Ascending aorta (tissue), 2 donors: ENCODE measurements at places on chromosomes 2 and 18. TPM values are rescaled to one million over a fixed set of nuclear protein-coding genes. Genes with fewer than 3 reads are reported as not detected.

WNT6 gene
- total RNA-seq: 1.2 TPM

NEU2 gene
- not detected for total RNA-seq

MEX3C gene
- 97.7 TPM for total RNA-seq

ZRANB3 gene
- total RNA-seq: 2.3 TPM

GRCh38 chr2:41836948-41837347, 210.9 kb upstream of the PKDCC start:
- DNase-seq: peak; percentile 68

DNA sequence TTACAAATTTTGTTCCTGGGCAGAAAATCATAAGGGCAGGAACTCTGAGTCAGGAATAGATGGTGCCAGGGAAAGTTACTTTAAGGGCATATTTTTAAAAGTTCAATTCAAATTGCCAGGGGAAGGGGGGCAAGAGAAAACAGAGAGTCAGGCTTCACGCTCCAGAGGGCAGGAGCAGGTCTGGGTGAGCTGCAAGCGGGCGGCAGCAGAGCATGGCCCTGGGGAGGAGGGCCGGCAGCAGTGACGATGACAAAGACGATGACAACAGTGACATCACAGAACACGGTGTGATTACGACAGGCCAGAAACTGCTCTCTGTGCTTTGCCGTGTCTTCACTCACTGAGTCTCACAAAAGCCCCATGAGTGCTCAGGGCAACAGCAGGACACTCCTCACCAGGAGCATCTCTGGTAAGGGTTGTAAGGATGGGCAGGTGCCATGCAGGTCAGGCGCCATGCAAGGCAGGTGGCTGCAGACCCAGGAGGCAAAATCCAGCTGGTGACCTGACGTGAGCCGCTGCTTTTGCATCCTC, 23.3 kb downstream of the CHST10 start:
- no peak for DNase-seq

DNA sequence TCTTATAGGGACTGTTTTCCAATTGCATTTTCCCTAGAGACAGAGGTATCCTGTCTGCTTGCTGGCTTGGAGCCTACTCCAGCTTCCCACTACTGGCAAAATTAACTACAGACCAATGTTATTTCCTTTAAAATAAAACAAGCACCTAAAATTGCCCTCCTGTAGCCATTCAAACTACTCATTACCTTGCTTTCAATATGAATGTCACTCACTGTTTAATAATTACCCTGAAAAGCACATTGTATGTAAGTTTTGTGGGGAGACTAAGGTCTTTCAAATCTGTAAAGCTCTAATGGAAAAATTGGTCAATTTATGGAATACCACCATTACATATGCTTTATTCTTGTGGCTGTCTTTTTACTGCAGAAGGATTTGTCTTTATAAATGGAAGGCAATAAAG, 87.3 kb downstream of the DOCK10 start:
- no peak for DNase-seq

DNA sequence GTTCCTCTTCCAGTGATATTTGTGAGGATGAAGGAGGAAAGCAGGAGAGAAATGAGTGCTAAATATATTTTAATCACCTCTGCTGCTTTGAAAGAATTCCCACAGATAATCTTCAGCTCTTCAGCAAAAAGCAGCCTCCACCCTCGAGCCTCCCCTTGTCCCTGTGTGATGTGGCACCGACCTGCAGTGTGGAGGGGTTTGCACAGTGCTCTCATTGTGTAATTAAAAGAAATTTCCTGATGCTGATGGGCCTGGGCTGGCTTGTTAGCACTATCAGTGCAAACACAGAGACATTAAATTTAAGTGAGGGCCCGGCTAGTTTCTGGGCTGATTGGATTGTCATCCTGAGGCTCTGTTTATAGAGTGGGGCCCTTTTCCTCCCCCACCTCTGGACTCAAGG, 53.4 kb downstream of the KIF5C start:
- no peak for DNase-seq

DNA sequence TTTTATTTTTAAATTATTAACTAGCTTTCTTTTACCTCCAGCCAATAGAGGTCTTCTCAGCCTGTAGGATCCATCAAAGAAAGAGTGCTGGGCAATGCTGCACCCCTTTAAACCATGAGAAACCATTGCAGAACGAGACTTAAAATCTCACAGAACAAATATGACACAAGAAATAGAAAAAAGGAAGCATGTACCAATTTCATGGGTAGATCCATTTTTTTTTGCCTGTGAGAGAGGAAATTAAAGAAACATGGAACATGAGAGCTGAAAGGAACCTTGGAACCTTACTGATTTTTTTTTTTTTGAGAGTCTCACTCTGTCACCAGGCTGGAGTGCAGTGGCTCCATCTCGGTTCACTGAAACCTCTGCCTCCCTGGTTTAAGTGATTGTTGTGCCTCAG, 14.0 kb downstream of the HRH4 start:
- DNase-seq: no peak

- DNase-seq: no peak
These were observed 18.9 kb upstream of the ITGA4 start for GRCh38 chr2:181438261-181438660.

GRCh38 chr2:219416235-219416602, 2.0 kb upstream of the DES start:
- no peak for DNase-seq

DNA sequence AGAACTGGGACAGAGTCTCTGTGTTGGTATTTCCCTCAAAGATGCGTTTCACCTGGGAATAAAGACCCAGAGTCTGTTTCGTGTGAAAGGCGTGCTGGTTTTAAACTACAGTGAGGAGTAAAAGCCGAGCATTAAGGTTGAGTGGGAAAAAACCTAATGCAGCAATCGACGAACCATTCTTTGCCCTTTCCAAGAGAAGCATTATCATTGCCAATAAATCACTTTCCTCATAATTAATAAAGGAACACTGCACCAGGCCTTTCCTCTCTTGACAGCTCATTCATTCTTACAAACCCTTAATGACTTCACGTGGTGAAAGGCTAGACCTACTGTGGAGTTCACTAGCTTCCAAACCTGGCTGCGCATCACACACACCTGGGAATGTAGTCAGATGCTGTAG, 896 bp upstream of the SLC8A1 start:
- no peak for DNase-seq
